Liver (tissue), 10 donors: ENCODE measurements at places on chromosomes 11 and 22. TPM values are rescaled to one million over a fixed set of nuclear protein-coding genes. Genes with fewer than 3 reads are reported as not detected.
A peak's percentile ranks its signal among the peaks of the same experiment; 100 is the strongest.

GRCh38 chr11:64891215-64891848, 12.9 kb upstream of the EHD1 start:
- peak overlapping the region; percentile 83 for H3K4me3 ChIP-seq
- H3K27ac ChIP-seq: peak overlapping the region; percentile 89
- no peak for DNase-seq
- H3K27me3 ChIP-seq: no peaks in the 10 kb centered on the region
- H3K36me3 ChIP-seq: no peaks in the 10 kb centered on the region

- H3K4me3 ChIP-seq: no peak overlapping the region
- H3K4me1 ChIP-seq: no peaks in the 10 kb centered on the region
- no peak overlapping the region for H3K27ac ChIP-seq
- no peak for DNase-seq
- H3K36me3 ChIP-seq: no peaks in the 10 kb centered on the region
These were observed 8.1 kb upstream of the ANO3 start for GRCh38 chr11:26323837-26324236.

OR10W1 gene
- polyA plus RNA-seq: not detected

GRCh38 chr11:63709336-63709884, 28.1 kb downstream of the RTN3 start:
- no peaks in the 10 kb centered on the region for H3K27me3 ChIP-seq
- H3K4me3 ChIP-seq: no peak overlapping the region
- DNase-seq: no peak
- H3K27ac ChIP-seq: no peak overlapping the region
- peaks cover 1% of the 10 kb centered on the region for H3K4me1 ChIP-seq

RHBDD3 gene
- 26.5 TPM for polyA plus RNA-seq

DNA sequence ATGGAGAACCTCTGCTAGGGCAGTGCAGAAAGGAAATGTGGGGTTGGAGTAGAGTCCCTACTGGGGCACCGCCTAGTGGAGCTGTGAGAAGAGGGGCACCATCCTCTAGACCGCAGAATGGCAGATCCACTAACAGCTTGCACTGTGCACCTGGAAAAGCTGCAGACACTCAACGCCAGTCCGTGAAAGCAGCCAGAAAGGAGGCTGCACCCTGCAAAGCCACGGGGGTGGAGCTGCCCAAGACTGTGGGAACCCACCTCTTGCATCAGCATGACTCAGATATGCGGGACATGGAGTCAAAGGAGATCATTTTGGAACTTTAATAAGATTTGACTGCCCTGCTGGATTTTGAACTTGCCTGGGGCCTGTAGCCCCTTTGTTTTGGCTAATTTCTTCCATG, 8.7 kb downstream of the TSKU start:
- no peak for DNase-seq
- peaks cover 10% of the 10 kb centered on the region for H3K36me3 ChIP-seq
- H3K27ac ChIP-seq: no peak overlapping the region
- peaks cover 84% of the 10 kb centered on the region for H3K4me1 ChIP-seq
- H3K4me3 ChIP-seq: no peak overlapping the region

GRCh38 chr11:75342966-75343870, 8.2 kb downstream of the ARRB1 start:
- no peak overlapping the region for H3K4me3 ChIP-seq
- H3K4me1 ChIP-seq: peaks cover 93% of the 10 kb centered on the region
- H3K36me3 ChIP-seq: no peaks in the 10 kb centered on the region
- H3K27me3 ChIP-seq: no peaks in the 10 kb centered on the region

RCOR2 gene
- not detected for polyA plus RNA-seq

CST6 gene
- not detected for polyA plus RNA-seq

DNA sequence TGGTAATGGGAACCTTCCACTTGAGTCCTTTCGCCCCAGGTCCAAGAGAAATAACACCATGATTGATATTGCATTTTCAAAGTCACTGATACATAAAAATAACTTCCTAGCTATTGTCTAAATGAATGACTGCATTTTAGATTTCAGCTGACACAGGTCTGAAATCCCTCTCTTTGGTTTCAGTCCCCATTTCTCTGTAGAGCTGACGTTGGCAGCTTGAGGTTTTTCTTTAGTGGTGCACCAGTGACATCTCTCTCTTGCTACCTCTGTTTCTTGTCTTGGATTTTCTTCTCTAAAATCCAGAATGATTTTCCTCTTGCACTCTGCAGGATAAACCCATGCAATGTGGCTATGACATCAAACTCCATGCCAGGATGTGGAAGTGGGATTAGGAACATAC, 31.7 kb upstream of the SORL1 start:
- no peak overlapping the region for H3K27ac ChIP-seq
- no peaks in the 10 kb centered on the region for H3K36me3 ChIP-seq
- peaks cover 9% of the 10 kb centered on the region for H3K4me1 ChIP-seq
- no peak overlapping the region for H3K4me3 ChIP-seq
- H3K27me3 ChIP-seq: no peaks in the 10 kb centered on the region

PDE3B gene
- 11.3 TPM for polyA plus RNA-seq

- no peak for DNase-seq
- no peak overlapping the region for H3K4me3 ChIP-seq
- no peaks in the 10 kb centered on the region for H3K27me3 ChIP-seq
- no peaks in the 10 kb centered on the region for H3K36me3 ChIP-seq
These were observed 43.9 kb downstream of the KDM2A start for GRCh38 chr11:67163006-67163405.

SYT13 gene
- polyA plus RNA-seq: 0.16 TPM

DNA sequence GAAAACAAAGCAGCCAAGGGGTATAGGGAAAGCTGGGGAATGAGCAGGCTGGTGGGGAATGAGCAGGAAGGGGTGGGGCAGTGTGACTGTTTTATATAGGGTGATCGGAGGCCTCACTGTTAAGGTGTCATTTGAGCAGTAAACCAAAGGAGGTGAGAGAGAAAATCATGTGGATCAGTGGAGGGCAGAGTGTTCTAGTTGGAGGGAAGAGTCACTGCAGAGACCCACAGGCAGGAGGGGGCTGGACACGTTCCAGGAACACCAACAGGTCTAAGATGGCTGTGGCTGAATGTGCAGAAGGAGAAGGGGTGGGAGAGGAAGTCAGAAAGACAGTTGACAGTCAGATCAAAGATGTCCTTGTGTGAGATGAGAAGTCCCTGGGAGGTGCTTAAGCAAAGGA, 103.8 kb downstream of the ENTHD1 start:
- H3K27me3 ChIP-seq: no peaks in the 10 kb centered on the region
- no peak overlapping the region for H3K27ac ChIP-seq
- H3K36me3 ChIP-seq: no peaks in the 10 kb centered on the region
- no peak for DNase-seq

DNA sequence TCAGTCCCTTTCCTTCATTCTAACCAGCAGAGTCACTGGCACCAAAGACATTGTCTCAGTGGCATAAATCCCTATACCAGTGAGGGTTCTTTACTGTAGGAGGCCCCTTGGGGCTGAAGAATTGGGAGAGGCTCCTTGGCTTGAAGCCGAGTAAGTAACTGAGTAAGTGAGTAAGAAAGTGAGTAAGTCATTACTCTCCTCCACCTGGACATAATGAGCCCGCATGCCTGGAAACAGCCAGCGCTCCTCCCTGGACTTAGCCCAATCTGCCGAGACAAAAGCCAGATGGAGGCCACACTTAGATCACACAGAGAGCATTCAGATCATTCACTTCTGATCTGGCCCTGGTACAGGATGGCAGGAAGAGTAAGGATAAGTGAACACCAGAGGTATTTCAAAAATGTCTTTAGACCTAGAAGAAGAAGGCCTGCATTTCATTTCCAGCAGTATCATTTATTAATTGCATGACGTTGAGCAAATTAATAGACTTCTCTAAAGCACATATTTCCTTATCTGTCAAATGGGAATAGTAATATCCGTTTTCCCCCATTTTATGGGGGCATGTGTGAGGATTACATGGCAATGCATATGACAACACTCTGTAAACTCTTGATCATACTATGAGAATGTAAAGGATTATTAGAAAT, 8.2 kb upstream of the MICAL3 start:
- no peaks in the 10 kb centered on the region for H3K36me3 ChIP-seq
- no peaks in the 10 kb centered on the region for H3K27me3 ChIP-seq
- H3K4me1 ChIP-seq: no peaks in the 10 kb centered on the region
- no peak overlapping the region for H3K27ac ChIP-seq

TMEM45B gene
- polyA plus RNA-seq: 23.7 TPM

DNA sequence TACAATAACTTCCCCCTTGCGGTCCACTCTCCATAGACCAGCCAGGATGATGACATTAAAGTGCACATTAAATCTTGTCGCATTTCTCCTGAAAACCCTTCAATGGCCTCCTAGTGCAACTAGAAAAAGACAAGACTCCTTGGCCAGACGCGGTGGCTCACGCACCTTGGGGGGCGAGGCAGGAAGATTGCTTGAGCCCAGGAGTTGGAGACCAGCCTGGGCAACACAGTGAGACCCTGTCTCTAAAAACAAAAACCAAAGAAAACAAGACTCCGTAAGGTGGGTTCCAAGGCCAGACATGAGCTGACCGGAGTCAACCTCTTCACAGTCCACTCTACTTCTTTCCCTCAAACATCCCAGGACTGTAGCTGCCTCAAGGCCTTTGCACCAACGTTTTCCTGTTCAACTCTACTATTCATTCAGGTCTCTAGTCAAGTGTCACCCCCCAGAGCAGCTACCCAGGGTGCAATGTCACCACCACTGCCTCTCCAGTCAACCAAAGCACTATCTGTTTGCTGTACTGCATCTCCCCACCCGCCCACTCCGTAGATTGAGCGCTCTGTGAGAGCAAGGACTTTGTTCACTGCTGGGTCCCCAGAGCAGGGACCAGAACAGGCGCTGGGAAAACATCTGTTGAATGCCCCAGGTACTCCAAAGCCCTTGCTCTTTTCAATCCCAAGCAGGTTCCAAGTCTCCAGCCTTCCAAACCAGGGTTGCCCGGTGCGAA, 739 bp downstream of the ZMAT5 start:
- H3K4me1 ChIP-seq: peaks cover 24% of the 10 kb centered on the region
- peak; percentile 60 for DNase-seq
- peak overlapping the region; percentile 33 for H3K27ac ChIP-seq
- H3K36me3 ChIP-seq: peaks cover 16% of the 10 kb centered on the region
- H3K27me3 ChIP-seq: no peaks in the 10 kb centered on the region
- H3K4me3 ChIP-seq: peak overlapping the region; percentile 68

DNA sequence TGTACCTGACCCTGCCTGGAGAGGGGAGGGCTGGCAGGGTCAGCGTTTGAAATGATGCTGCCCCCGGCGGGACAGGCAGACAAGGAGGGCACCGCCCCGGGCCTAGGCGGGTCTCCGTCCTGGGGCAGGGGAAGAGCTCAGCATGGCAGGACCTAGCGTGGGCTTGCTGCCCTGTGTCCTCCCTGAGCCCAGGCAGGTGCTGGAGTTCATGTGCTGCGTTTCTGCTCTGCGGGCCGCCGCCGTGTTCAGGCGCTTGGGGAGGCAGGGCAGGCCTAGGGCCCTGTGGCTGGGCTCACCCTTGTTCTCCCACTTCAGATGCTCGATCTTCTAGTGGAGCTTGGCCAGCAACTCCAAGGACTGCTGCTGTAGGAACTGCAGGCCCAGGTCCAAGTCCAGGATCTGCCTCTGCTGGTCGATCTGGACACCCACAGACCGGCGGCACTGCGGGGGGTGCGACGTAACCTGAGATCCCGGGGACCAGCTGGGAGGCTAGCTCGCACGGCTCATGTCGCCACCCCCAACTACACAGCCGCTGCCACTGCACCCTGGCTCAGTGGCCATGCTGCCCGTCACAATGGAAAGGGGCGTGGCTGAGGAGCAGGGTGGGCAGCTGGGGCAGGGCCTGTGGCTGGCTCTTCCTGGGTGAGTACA, 84.4 kb downstream of the MED15 start:
- DNase-seq: no peak
- no peaks in the 10 kb centered on the region for H3K4me1 ChIP-seq
- H3K36me3 ChIP-seq: no peaks in the 10 kb centered on the region
- H3K4me3 ChIP-seq: no peak overlapping the region

DNA sequence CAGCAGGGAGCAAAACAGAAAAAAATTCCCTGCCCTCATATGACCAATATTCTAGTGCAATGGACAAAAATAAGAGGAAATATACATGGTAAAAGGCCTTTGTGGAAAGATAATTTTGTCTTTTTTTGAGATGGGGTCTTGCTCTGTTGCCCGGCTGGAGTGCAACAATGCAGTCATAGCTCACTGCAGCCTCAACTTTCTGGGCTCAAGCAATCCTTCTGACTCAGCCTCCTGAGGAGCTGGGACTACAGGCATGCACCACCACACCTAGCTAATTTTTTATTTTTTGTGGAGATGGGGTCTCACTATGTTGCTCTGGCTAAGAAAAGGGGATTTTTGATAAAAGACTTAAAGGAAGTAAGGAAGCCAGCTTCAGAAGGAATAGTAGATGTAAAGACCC, 25.7 kb upstream of the DDX10 start:
- no peak for DNase-seq
- H3K27ac ChIP-seq: no peak overlapping the region
- H3K4me3 ChIP-seq: no peak overlapping the region
- peaks cover 4% of the 10 kb centered on the region for H3K4me1 ChIP-seq
- no peaks in the 10 kb centered on the region for H3K27me3 ChIP-seq

GRCh38 chr22:33350961-33351360, 292.8 kb upstream of the SYN3 start:
- H3K27ac ChIP-seq: no peak overlapping the region
- H3K36me3 ChIP-seq: no peaks in the 10 kb centered on the region
- no peak for DNase-seq
- no peak overlapping the region for H3K4me3 ChIP-seq
- peaks cover 9% of the 10 kb centered on the region for H3K4me1 ChIP-seq
